ENCODE measurements at places on chromosomes 4 and X.

- DNase-seq: no peak
These were observed 1.8 kb downstream of the PPP1R2C start for GRCh38 chrX:42776195-42776594.

- DNase-seq: no peak
These were observed 773 bp downstream of the PRMT9 start for GRCh38 chr4:147683188-147683591.

DNA sequence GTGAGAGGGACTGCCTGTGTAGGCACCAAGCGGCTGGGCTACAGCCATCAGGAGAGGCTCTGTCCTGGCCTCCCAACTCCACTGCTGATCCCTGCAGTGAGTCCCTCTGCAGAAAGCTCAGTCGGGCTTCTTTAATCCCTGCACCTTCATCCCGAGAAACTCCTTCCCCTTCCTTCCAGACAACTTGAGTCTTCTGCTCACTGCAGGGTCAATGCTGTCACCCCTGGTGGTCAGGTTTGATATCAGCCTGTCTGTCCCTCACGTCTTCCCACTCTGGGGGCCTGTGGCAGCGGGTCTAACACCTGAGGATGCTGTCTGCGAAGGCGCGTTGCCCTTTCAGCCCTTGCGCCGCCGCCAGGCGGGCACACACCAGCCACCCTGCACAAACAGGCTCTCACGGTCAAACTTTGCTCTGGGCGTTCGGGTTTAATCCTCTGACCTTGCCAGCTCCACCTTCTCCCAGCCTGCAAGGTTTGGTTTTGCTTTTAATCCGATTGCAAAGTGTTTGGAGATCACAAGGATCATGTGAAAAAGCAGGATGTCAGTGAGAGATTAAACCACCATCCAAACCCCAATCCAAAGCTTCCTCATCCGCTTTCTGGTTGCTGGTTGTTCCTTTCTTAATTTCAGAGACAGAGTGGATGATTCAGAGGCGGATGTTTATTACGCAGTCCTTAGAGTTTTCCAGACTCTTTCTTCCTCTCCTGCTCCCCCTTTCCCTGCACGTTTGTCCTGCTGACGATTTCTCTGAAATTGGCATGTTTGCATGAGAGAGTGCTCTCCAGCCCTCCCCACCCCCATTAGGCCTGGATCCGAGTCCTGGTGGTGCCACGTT is 74.8 kb upstream of the SLC34A2 start:
- no peak for DNase-seq

DNA sequence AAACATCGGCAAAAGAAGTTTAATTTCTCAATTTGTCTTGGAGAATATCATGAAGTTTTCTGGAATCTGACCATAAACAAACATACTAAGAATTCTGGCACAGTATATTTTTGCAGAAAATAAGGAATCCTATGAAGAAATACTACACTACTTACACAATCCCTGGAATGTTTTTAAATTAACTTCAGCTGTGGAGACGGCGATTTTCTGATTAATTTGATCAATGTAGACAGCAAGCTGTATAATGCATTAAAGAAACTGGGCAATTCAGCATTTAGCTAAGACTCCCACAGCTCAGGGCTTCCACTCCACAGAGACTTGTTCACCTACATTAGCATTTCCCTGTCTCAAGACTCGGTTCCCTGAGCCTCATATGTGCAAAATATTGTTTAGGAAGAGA is 12.2 kb downstream of the EGFL6 start:
- no peak for DNase-seq

DNA sequence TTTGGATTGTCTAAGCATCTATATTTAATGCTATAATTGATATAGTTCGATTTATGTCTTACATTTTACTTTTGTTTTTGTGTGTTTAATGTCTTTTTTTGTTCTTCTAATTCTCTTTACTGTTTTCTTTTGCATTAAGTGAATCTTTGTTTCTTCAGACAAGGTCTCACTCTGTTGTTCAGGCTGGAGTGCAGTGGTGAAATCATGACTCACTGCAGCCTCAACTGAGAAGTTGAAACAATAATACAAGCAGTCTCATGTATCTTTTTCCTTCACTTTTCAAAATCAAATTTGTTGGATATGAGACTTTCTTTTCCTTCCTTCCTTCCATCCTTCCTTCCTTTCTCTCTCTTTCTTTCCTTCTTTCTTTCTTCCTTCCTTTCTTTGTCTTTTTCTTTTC is 1401.6 kb downstream of the ADGRL3 start:
- DNase-seq: no peak

DNA sequence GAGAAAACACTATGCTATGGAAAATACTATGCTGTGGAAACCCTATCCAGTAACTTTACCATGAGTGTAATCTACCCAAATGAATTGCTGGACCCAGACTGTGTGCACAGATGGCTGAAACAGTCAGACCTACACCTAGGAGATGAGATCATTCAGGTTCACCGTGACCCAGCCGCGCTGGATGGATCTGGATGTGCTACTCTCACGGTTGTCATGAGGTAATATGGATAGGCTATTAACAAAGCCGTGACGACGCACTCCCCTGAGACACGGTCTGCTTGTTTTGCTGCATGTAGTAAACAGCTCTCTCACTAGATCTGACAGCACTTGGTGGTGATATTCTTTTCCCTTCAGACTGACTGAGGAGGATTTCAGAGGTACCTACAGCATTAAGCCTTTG is 832.5 kb upstream of the GRID2 start:
- DNase-seq: no peak

GRCh38 chr4:33381816-33382215 is 2661.6 kb downstream of the PCDH7 start:
- DNase-seq: no peak

DNA sequence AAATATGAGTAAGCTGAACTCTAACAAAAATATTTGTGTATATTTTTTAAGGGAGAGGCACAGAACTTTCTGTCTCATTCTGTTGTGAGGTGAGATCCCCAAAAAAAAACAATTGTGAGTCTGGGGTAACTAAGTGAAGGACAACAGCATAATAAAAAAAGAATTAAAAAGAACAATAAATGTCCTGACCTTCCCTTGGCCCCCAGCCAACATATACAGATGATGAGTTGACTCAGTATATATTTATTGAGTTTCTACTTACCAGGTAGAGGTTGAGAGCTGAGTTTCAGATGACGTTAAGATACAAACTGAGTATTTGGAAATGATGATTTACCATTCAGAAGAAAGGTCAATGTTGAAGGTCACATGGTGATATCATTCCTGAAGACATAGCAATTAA is 239.5 kb downstream of the KCNIP4 start:
- DNase-seq: no peak

DNA sequence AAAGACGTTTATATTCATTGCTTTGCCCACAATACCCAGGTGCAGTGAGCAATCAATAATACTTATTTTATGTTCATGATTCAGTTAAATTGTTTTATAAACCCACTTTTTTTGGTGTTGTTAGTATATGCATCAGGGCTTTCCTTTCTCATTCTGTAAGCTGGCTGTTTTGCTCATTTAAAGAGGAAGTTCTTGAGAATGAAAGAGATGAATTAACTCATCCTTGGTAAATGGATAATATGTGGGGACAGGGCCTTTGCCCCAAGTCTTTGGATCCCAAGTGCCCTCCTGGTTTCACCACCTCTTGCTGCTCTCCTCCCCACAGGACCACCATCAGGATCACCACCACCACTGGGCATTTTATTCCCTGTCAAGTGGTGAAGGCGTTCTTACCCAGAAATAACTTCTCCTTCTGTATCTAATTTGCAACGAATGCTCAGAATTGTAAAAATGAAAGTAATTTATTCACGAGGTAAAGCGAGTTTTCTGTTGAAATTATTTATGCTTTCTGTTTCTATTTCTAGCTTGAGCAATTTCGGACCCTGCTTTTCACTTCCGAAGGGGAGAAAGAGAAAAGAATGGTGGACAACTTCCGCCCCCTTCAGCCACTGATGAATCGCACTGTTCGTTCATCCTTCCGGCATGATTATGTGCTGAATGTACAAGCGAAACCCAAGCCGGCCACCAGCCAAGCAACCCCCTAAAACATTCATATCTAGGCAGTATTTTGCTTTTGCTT is 8.2 kb upstream of the ZRSR2 start:
- DNase-seq: no peak

DNA sequence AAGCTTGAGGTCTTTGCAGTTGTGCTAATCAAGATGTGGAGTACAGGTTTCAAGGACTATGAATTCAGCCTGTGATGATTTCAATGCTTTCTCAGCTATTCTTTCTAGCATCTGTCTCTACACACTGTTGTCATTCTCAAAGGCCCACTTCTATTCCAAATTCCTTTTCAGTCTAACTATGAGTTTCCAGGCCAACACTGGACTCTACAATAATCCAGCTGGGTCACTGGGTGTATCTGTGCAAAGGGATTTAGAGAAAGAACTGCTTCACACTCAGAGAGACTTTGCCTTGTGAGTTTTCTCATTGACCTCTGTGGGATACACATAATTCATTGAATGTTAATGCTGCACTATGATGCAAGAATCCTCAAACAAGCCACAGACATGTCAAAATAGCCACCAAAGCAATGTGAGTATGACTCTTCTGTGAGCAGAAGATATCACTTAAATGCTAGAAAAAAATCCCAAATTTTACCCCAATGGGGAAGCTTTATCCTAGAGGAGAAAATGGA is 171.8 kb upstream of the CLNK start:
- DNase-seq: no peak

Data from NCI-H460 (cell line).